ENCODE measurements at places on chromosomes 7 and 10. TPM values are rescaled to one million over a fixed set of nuclear protein-coding genes. Genes with fewer than 3 reads are reported as not detected.

GRCh38 chr7:23490357-23491135 is 20.3 kb upstream of the IGF2BP3 start:
- H3K4me1 ChIP-seq = peaks cover 5% of the 10 kb centered on the region
- no peaks in the 10 kb centered on the region for H3K36me3 ChIP-seq

DNA sequence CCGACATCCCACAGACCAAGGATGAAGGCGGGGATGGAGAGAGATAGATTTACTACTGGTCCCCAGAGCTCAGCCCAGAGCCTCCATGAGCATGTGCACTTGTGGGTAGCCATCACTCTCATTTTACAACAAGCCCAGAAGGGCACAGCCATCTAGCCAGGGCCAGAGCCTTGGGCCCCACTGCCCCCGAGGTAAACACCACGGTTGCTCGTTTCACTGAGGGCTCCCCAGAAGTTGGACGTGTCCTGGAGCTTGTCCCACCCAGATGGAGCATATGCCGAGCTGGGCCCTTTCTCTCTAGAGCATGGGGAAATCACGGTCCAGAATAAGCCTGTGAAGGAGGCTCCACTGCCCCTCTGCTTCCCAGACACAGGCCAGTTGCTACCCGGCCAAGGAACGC is 9.0 kb upstream of the TMEM120A start:
- no peaks in the 10 kb centered on the region for H3K36me3 ChIP-seq
- H3K27me3 ChIP-seq = no peaks in the 10 kb centered on the region
- no peak for DNase-seq
- peaks cover 3% of the 10 kb centered on the region for H3K4me1 ChIP-seq
- no peak overlapping the region for H3K4me3 ChIP-seq

CXCL12 gene
- total RNA-seq = not detected

GRCh38 chr10:118692872-118693271 is 61.9 kb downstream of the CACUL1 start:
- no peak overlapping the region for H3K27ac ChIP-seq
- no peak overlapping the region for H3K4me3 ChIP-seq
- H3K36me3 ChIP-seq = no peaks in the 10 kb centered on the region

RELN gene
- not detected for total RNA-seq

TCAF2 gene
- total RNA-seq = 18.2 TPM

OTUD1 gene
- total RNA-seq = 6.6 TPM

DNA sequence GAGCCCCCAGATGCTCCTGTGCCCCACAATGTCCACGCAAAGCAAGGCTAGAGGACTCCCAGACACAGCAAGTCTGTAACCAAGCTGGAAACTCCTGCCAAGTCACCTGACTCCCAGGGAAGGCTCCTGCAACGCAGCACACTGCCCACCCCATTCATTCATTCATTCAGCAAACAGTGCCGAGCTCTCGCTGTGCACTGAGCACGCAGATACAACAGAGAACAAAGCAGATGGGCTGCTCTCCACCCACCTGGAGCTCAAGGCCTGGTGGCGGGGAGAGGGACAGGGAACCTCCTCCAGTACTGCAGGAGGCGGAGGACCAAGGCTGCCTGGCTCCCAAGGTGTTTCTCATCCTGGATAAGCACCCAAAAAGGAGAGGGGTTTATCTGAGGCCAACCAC is 8.6 kb downstream of the KCNH2 start:
- no peak overlapping the region for H3K4me3 ChIP-seq
- DNase-seq = no peak
- H3K27ac ChIP-seq = no peak overlapping the region
- no peaks in the 10 kb centered on the region for H3K27me3 ChIP-seq
- H3K4me1 ChIP-seq = peaks cover 16% of the 10 kb centered on the region

TEX47 gene
- not detected for total RNA-seq

LRMDA gene
- not detected for total RNA-seq
